Activated CD4-positive, alpha-beta T cell treated with anti-CD3 and anti-CD28 coated beads, Interleukin-2, Interleukin-4, amounts not matched to agents 100 ng/mL and 50 ng/mL, durations not matched to agents 16 hours and 8 hours (primary cell): ENCODE measurements at places on chromosomes 3 and 15.

- no peak for DNase-seq
Observed at GRCh38 chr3:154025007-154025406, 96.2 kb upstream of the ARHGEF26 start.

- no peak for DNase-seq
Observed at GRCh38 chr15:70521576-70522322, 241.6 kb downstream of the UACA start.

DNA sequence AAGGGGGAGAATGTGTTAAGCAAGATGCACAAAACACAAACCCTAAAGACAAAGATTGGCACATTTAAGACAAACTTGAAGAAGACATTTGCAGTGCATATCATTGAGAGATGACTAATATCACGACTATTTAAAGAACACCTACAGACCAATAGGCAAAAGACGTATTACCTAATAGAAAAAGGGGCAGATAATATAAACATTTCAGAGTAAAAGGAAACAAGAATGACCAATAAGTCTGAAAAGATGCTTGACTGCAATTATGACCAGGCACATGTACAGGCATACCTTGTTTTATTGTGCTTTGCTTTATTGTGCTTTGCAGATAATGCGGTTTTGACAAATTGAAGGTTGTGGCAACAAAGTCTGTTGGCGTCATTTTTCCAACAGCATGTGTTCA is 4.9 kb downstream of the HACD3 start:
- DNase-seq: no peak

DNA sequence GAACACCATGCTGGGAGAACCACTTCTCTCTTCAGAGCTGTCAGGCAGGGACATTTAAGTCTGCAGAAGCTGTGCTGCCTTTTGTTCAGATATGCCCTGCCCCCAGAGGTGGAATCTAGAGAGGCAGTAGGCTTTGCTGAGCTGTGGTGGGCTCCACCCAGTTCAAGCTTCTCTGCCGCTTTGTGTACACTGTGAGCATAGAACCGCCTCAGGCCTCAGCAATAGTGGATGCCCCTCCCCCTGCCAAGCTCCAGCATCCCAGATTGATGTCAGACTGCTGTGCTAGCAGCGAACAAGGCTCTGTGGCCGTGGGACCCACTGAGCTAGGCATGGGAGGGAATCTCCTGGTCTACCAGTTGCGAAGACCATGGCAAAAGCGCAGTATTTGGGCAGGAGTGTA is 121.6 kb downstream of the NFKBIZ start:
- no peak for DNase-seq

DNA sequence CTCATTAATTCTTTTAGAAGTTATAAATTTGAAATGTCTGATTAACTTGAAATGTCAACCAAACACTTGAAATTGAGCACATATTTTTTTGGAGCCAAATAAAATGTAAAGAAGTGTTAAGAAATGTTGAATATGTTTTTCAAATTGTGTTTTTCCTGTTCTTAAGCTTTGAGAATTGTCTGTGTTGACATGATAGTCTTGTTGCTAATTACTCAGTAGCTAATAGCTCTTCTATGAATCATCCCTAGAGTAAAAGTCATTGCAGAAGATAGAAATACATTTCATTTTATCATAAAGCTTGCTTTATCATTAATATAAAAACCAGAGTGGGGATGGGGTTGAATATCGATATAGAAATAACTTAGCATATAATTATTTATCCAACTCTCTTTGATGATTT is 41.9 kb upstream of the ABHD10 start:
- DNase-seq: no peak

DNA sequence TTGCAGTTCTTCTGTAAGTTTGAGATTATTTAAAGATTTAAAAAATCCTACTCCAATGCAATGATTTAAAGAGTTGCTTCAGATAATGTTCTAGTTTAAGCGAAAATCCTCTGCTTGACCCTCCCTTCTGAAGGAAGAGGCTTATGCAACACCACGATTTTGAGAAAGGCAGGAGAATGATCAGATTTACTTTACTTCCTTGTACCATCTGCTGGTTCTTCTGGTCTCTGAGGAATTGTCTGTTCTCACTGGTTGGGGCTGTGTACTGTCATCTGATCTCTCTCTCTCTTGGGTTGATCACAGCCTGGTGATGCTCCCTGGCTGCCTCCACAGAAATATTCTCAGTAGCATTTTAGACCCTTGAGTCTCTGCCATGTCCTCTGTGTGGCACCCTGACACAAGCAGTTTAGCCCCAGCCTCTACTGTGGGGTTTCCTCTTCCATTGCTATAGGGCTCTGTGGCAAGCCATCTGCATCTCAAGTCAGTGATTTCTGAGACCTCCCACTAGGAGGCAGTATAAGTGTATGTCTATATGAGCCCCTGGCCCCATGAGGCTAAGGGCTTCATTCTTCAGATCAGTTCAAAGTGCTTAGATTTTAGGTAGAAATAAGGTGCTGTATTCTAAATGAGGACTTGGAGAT is 50.8 kb upstream of the PLAAT1 start:
- DNase-seq: peak; percentile 32

GRCh38 chr3:174358252-174358651 is 500.9 kb upstream of the NAALADL2 start:
- DNase-seq: no peak

DNA sequence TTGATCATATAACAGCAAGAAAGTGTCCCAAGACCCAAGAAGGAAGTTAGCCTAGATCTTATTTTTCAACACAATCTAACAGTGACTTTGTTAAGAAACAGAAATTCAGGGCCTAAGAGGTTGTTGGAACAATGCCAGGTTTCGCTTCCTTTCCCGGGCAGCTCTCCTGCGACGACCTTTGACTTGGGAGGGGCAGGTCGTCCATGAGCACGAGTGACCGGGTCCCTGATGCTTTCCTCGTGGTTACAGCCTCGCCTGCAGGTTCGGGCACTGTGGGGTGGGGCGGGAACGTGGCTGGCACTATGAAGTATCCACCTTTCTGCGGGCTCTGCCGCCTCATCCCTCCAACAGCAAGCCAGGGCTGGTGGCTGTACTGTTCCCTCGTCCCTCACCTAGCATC is 90.1 kb upstream of the RGMA start:
- no peak for DNase-seq

GRCh38 chr15:67480741-67481140 is 40.2 kb upstream of the C15orf61 start:
- no peak for DNase-seq

DNA sequence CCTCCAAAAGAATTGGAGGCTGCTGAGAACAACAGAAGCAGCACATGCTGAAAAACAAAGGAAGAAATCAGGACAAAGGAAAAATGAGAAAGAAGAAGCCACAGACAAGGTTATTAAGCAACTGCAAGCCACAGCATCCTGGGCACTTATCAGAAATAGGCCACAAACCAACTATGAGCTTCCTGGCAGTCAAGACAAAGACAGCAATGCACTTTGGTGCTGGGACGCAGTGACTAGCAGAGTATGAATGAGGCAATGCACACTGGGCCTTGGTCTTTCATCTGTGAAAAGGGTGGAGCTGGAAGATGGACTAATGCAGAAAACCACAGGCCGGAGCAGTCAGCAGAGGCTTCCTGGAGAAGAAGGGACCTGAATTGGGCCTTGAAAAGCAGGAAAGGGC is 56.0 kb upstream of the LINGO1 start:
- no peak for DNase-seq

GRCh38 chr3:186456731-186457191 is 87.4 kb downstream of the CRYGS start:
- DNase-seq: no peak
